ENCODE measurements at places on chromosomes 5 and 9. TPM values are rescaled to one million over a fixed set of nuclear protein-coding genes. Genes with fewer than 3 reads are reported as not detected.

EGFL7 gene
- total RNA-seq, result 85.3 TPM

OR1Q1 gene
- total RNA-seq, result not detected

PLPP7 gene
- 78.7 TPM for total RNA-seq

DNA sequence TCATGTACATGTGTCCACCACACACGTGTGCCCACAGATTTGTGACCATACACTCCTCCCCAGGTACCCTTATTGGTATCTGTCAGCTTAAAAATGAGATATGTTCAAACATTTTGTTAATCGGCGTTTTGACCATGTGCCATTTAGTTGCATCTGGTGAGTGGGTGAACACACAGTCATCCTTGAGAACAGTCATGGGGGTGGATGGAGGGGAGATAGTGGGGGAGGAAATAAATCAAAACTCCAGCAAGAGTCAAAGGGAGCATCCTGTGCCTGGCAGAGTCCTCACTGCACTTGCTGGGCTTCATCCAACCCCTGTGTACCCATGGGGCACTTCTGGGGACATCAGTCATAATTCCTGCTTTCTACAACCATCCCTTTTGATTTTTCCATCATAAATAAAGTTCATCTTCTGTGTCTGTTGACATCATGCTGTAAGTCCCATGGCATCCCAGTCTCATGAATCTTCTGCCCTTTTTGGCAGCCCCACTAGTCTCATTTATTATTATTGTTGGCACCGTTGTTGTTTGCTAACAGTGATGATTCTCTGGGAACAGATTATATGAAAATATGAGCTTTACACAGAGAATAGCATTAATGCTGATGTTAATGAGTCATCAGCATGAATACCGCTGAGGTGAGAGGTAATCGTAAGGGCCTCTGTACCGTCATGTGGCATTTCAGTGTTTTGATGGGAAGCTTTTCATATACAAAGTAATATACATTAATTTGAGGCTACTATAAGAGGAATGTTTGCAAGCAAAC is 24.4 kb upstream of the CLK4 start:
- no peak for DNase-seq

GRCh38 chr9:115015018-115015635 is 84.7 kb upstream of the TNFSF8 start:
- no peak for DNase-seq

DNA sequence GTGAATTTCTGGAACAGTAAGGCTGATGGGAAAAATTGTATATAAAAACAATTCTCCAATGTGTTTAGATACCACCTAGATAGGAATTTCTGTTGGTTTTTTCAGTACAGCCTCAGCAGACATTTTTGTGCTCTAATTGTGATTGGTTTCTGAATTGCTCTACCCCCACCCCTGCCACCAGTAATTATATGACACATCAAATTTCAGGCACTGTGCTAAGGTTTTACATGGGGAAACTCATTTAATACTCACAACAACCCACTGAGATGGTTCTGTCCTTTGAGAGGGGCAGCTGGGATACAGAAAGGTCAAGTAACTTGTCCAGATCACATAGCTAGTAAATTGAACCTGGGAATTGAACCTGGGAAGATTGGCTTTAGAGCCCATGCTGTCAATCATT is 288.0 kb downstream of the ARHGEF28 start:
- no peak for DNase-seq
